Airway epithelial cell (primary cell): ENCODE measurements at places on chromosomes 13 and 19. TPM values are rescaled to one million over a fixed set of nuclear protein-coding genes. Genes with fewer than 3 reads are reported as not detected.

Gene CABP5
- total RNA-seq, result not detected in 2 replicates

Gene NUP58
- total RNA-seq, result 42.3 and 87.3 TPM in 2 replicates

Gene DCUN1D2
- 6.0 and 7.3 TPM in 2 replicates for total RNA-seq

Gene PALM3
- total RNA-seq, result 0.07 TPM in 1 of 2 replicates, not detected in the other

Gene OVOL3
- total RNA-seq, result not detected in 2 replicates

Gene LSR
- 85.6 and 108 TPM in 2 replicates for total RNA-seq

Gene RNF113B
- total RNA-seq, result not detected in 2 replicates

Gene PTH2
- not detected in 2 replicates for total RNA-seq

Gene DYRK1B
- total RNA-seq, result 13.5 and 14.0 TPM in 2 replicates

Gene CTXN1
- 6.7 and 7.8 TPM in 2 replicates for total RNA-seq

Gene TSKS
- total RNA-seq, result 0.19 TPM in 1 of 2 replicates, not detected in the other

Gene EMP3
- 19.0 and 30.5 TPM in 2 replicates for total RNA-seq

Gene SMAD9
- total RNA-seq, result 1.3 and 2.2 TPM in 2 replicates

Gene OR7C1
- 0.09 TPM in 1 of 2 replicates, not detected in the other for total RNA-seq

Gene TNFRSF19
- total RNA-seq, result 2.3 and 2.7 TPM in 2 replicates

Gene KASH5
- not detected in 2 replicates for total RNA-seq

Gene PRTN3
- 0.49 TPM in 1 of 2 replicates, not detected in the other for total RNA-seq

Gene ATP4A
- total RNA-seq, result not detected in 2 replicates

Gene ZNF382
- total RNA-seq, result 0.19 and 0.78 TPM in 2 replicates

Gene CDC37
- 154 and 166 TPM in 2 replicates for total RNA-seq

Gene ZNF844
- 0.56 and 1.1 TPM in 2 replicates for total RNA-seq

Gene TEAD2
- total RNA-seq, result 29.8 and 32.4 TPM in 2 replicates

Gene FRY
- 0.56 and 0.85 TPM in 2 replicates for total RNA-seq

Gene CBARP
- 6.6 and 8.5 TPM in 2 replicates for total RNA-seq

Gene C19orf85
- total RNA-seq, result not detected in 2 replicates

Gene POSTN
- 1.8 and 2.1 TPM in 2 replicates for total RNA-seq

Gene SIGLEC9
- total RNA-seq, result not detected in 2 replicates

Gene SELENOV
- total RNA-seq, result not detected in 2 replicates

Gene CLEC4G
- not detected in 2 replicates for total RNA-seq

Gene WDR87
- not detected in 2 replicates for total RNA-seq

Gene CDK8
- 13.4 and 18.0 TPM in 2 replicates for total RNA-seq

Gene DMKN
- 490 and 661 TPM in 2 replicates for total RNA-seq

Gene ZNF587
- 9.0 and 9.9 TPM in 2 replicates for total RNA-seq

Gene ZNF45
- 2.7 and 5.4 TPM in 2 replicates for total RNA-seq

Gene GFY
- total RNA-seq, result not detected in 2 replicates

Gene LHB
- total RNA-seq, result not detected in 2 replicates

Gene CYSLTR2
- not detected in 2 replicates for total RNA-seq

Gene BCL2L12
- total RNA-seq, result 24.6 and 27.9 TPM in 2 replicates

Gene GIPC1
- total RNA-seq, result 277 and 285 TPM in 2 replicates

Gene SHISA2
- 0.35 and 1.1 TPM in 2 replicates for total RNA-seq

Gene MYH14
- total RNA-seq, result 43.9 and 49.5 TPM in 2 replicates

Gene KLF2
- 0.37 and 1.1 TPM in 2 replicates for total RNA-seq

Gene DBP
- total RNA-seq, result 9.7 TPM in 2 replicates
